Activated T-cell treated with anti-CD3 and anti-CD28 coated beads, Interleukin-2, amount 50 U/mL, for 48 hours (primary cell): ENCODE measurements at places on chromosomes 16 and 17.

- DNase-seq: no peak
Observed at GRCh38 chr16:55506708-55507107, 2.2 kb upstream of the LPCAT2 start.

- no peak for DNase-seq
Observed at GRCh38 chr16:22732959-22733358, 81.0 kb upstream of the HS3ST2 start.

GRCh38 chr17:77613218-77613617 lies 345.3 kb upstream of the TNRC6C start:
- DNase-seq: no peak

GRCh38 chr16:3283543-3284447 lies 504 bp downstream of the ZNF263 start:
- no peak for DNase-seq

DNA sequence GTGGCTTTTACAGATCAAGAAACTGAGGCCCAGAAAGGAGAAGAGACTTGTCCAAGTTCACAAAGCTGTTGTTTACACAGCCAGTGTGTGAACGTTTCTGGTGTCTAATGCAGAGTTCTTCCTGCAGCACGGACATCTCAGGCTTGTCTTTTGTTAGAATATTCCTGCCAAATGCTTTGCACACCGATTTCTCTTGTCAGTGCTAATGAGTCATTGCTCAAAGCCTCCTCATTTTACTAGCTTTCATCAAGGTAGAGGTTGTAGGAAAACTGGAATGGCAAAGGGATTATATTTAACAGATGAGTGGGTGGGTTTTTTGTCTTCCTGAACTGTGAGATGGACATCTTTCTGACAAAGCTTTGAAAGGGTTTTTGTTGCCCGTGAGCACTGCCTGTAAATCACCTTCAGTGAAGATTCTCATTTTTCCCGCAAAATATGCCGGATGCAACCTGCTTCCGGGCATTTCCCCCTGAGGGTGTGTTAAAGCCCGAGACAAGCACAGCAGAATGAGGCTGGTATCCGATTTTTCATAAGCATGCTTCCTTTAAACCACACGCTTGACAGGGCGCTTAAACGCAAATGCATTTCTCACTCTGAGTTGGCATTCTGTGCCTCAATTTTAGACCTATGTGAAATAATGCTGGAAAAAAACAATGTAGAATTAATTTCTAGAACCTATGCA lies 14.7 kb downstream of the PMM2 start:
- DNase-seq: no peak

GRCh38 chr17:55186937-55187770 lies 77.6 kb upstream of the HLF start:
- DNase-seq: no peak

GRCh38 chr16:23408823-23409298 lies 44.1 kb downstream of the COG7 start:
- no peak for DNase-seq

DNA sequence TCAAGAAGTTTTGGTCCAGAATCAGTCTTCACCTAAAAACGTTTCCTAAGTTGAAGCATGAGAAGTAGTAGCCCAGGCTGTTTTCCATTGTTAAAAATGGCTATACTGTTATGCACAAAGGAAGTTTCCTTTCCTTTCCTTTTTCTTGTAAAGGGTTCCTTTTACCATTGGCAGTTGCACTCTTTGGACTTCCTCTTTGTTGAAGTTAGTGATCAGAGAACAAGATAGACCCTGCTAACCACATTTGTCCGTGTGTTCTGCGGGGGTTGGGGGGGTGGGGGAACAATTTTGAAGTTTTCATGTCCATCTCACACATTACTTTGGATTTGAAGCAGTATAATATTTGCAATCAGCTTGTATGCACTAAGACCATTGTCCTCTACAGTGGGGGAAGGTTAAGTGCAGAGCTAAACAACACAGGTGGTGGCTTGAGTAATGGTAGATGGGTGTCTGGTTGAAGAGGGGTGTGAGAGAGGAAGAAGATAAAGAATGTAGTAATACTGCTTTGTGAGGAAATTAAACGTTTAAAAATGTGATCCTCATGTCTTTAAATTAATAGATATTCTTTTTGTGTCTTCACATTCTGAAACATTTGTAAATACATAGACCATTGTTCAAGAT lies 1.4 kb downstream of the LPCAT2 start:
- DNase-seq: no peak

DNA sequence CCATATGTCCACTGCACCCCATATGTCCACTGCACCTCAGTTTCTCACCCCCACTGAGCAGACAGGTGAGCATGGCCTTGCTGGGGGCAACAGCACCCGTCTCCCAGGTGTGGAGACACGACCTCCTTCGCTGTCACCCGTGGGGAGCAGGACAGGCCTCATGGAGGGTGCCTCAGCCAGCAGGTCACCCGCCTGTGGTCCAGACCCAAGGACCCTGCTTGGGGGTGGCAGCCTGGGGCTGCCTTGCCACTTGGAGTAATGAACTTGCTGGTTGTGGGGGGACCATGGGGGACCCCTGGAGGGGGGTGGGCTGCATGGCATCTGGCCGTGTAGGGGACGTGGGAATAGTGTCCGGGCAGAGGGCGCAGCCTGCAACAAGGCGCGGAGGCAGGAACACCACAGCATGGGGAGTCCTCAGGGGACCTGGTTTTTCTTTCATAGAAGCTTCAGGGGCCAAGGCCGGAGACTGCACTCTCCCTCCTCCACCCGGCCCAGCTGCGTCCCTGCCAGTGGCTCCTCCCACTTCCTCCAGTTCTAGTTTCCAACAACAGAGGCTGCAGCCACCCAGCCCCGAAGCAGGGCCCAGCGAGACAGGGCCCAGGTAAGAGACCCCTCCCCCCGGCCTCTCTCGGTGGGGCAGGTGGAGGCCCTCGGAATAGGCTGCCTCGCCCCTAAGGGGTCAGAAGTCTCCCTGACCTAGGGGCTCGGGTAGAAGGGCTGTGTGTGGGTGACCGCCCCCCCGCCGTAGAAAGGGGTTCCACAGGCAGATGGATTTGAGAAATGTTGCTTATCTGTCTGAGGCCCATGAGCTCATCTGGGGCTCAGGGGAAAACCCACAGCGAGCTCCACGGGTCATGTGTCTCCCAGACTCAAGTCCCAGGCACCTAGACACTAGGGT lies at the start of gene NHLRC4:
TSS of gene NHLRC4 (plus strand) at position 531 of the 898 bp plus-strand sequence. CDS start 1,043 bp downstream, outside the sequence.
- peak; percentile 71 for DNase-seq

DNA sequence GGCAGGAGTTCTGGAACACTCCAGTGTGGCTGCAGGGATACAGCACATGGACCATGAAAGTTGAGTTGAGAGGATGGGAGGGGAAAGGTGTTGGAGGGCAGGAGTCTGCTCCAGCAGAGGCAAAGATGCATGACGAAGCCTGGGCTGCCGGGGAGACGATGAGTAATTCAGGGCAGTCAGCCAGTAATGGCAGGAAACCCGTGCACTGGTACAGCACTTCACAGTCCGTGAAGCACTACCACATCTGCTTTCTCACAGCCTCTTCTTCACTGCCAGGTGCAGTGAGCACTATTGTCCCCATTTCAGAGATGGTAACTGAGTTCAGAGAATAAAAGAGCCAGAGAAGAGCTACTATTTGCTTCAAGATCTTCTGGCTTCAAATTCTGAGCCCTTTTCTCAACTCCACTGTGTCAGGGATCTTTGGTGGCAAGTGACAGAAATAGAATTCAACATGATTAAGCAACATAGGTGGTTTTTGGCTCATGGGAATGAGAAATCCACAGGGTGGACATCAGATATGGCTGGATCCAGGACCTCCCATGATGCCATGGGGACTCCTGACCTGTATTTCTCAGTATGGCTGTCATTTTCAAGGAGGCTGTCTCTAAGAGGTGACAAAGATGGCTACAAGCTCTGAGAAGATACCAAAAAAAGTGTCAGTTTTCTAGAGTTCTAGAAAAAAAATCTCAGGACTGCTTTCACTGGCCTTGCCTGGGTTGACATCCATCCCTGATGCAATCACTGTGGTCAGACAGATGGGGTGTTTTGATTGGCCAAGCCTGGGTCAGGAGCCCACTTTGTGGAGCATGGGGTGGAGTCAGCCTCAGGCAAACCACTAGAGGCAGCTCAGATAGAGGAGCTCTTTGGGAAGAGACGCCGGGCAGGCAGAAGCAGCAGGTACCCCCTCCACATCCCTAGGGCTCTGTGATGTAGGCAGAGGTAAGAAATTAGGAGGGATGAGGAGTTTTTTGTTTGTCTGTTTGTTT lies 24.7 kb downstream of the IL21R start:
- DNase-seq: peak; percentile 80

DNA sequence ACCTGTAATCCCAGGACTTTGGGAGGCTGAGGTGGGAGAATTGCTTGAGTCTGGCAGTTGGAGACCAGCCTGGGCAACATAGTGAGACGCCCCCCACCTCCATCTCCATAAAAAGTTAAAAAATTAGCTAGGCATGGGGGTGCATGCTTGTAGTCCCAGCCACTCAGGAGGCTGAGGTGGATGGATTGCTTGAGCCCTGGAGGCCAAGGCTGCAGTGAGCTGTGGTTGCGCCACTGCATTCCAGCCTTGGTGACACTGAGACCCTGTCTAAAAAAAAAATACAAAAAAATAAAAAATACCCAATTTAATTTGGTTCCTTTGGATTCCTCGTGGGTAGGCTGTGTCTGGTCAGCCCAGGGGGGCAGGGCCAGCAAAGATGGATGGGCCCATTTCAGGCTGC lies 26.1 kb upstream of the TAC4 start:
- no peak for DNase-seq

- DNase-seq: no peak
Observed at GRCh38 chr16:90077757-90078578, 837 bp upstream of the PRDM7 start.

DNA sequence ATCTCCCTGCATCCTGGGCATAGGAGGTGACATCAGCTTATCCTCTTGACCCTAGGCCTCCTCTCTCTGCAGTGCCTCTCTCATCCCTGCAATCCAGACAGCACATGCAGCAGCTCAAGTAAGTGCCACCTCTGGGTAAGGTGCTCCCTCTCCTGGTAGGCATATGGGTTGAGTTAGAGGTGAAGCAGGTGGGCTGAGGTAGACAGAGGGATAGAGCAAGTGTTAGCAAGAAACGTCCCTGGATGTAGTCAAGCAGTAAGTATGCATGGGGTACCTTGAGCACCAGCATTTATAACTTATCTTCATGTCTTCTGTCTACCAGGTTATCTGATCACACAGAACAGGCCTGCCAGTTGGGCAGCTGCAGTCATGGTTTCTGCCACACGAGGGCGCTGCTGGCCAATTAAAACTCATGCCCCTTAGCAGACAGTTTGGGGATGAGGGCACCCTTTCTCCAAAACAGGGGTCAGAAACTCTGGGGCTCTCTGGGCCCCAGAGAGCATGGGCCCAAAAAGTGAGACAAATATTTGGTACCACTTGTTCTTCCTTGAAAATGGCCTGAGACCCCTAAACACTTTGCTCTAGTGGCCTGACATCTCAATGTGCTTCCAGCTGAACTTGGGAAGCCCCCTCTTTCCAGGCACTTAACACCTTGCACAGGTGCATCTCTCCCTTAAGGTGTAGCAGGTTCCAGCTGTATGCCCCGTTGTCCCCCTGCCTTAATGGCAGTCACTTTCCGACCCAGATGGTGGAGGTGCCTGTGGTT lies 59.8 kb downstream of the NEUROD2 start:
- DNase-seq: peak; percentile 88

- DNase-seq: no peak
Observed at GRCh38 chr17:67165201-67165600, 79.8 kb downstream of the HELZ start.

DNA sequence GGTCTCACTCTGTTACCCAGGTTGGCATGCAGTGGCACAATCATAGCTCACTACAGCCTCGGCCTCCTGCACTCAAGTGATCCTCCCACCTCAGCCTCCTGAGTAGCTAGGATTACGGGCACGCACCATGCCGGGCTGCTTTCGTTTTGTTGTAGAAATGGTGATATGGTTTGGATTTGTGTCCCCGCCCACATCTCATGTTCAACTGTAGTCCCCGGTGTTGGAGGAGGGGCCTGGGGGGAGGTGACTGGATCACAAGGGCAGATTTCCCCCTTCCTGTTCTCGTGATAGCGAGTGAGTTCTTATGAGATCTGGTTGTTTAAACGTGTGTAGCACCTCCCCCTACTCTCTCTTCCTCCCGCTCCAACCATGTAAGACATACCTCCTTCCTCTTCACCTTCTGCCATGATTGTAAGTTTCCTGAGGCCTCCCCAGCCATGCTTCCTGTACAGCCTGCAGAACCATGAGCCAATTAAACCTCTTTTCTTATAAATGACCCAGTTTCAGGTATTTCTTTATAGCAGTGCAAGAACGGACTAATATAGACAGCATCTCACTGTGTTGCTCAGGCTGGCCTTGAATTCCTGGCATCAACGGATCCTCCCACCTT lies 6.0 kb downstream of the PDZD9 start:
- DNase-seq: no peak

DNA sequence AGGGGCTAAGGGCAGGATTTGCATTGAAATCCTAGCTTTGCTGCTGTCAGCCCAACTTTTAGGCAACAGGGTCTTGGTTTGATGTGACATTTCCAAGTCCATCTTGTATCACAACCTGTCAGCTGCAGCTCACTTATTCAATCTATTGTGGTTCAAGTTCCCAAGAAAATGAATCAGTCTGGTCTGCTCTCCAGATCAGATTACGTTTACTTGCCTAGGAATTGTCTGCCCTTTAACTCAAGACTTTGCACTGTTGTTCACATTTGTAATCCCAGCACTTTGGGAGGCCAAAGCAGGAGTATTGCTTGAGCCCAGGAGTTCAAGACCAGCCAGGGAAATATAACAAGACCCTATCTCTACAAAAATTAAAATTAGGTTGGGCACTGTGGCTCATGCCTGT lies 10.0 kb downstream of the STX4 start:
- DNase-seq: no peak

GRCh38 chr17:16217002-16217635 lies at the start of gene PIGL:
Gene PIGL (plus strand): TSS chr17:16217210. CDS start chr17:16217227, 17 bp downstream.
- peak; percentile 93 for DNase-seq

DNA sequence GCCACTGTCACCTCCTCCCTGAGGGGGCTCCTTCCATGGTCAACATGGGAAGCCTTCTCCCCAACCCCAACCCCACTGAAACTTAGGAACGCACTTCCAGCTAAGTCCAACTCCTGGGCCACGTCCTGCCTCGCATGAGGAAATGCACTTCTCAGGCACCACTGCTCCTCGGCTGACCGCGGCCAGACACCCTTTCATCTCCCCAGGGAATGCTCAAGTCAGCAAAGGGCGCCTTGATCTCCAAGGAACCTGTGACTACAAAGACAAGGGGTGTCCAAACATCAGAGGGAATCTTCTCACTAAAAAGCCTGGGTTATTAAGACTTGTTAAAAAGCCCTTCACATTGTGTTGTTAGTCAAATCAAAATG lies 124.9 kb upstream of the HSBP1 start:
- no peak for DNase-seq
